ENCODE measurements at places on chromosomes 1 and 21.

DNA sequence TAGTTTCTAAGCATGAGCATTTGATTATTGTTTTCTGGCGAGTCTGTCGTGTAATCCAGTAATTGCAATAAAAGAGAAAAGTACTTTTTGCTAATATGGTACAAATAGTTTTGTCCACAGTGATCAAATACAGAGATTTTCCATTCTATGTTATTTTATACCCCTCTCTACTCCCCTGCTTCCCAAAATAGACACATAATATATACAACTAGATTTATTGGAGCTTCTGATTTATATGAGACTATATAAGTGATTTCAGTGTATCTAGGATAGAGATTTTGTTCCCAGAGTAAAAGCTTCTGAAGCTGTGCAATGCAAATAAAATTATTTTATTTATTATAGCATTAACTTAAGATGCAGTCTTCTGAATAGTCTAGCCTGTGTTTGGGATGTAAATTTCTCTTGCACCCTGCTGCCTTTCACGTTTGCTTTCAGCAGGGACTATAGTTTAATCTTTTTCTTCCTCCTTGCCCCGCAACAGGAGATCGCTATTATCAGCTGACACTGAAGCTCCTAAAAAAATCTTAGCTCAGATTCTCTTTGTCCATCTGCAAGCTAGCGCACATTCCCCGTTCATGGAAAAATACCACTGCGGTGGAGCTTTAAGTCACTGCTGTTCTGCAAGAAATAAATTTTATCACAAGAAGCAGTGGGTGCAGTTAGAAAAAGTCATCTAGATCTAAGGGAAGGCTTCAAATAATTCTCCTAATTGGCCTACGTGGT, 273.3 kb downstream of the DISC1 start:
- no peak for DNase-seq

GRCh38 chr1:94522304-94522703, 19.3 kb downstream of the F3 start:
- no peak for DNase-seq

DNA sequence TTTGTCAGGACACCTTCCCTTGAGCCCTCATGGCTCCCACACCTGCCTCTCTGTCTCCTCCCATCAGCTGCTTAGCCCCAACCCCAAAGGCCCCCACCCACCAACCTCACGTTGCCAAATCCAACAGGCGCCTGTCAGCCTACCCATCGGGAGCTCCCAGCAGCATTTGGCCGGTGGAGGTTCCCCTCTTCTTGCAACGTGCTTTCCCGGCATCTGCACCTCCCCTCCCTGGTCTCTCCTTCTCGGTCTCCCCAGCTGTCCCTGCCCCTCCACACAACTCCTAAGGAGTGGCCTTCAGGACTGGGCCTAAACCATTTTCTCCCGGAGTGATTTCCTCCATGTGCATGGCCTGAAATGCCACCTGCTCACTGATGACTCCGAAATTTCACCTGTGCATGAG, 71.9 kb downstream of the KLHDC7A start:
- no peak for DNase-seq

DNA sequence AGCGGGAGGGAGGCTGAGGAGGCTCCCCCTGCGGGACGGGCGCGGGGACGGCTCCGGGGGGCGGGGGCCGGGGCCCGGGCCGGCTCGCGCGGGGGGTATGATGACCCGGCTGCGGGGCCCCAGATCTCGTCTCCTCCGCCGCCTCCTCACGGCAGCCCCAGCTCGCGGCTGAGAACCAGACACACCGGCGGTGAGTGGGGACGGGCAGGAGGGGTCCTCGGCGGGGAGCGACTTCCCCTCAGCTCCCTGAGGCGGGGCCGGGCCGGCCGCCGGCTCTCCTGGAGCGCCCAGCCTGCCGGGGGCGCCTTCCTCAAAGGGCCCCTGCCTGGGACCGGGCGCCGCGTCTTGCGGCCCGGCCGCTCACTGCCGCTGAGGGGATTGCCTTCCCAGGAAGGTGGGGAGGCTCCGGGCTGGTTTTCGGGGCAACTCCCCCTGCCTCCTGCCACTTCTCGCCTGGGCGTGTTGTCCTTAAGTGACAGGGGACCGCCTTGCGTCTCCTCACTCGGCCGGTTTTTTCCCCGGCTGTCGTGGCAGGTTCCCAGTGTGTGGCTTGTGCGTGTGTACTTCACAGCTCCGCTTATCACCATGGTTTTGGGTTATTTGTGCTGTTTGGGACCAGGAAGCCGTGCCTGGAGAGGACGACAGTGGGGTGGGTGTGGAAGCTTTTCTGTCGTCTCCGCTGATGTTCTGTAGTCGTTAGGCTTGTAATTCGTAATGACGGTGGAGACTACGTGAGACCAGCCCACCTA, 800 bp downstream of the HIPK1 start:
- DNase-seq = peak; percentile 88

- no peak for DNase-seq
These were observed 226.7 kb upstream of the RUNX1 start for GRCh38 chr21:35275776-35276175.

GRCh38 chr1:9073143-9073542, 3.7 kb upstream of the SLC2A5 start:
- no peak for DNase-seq

DNA sequence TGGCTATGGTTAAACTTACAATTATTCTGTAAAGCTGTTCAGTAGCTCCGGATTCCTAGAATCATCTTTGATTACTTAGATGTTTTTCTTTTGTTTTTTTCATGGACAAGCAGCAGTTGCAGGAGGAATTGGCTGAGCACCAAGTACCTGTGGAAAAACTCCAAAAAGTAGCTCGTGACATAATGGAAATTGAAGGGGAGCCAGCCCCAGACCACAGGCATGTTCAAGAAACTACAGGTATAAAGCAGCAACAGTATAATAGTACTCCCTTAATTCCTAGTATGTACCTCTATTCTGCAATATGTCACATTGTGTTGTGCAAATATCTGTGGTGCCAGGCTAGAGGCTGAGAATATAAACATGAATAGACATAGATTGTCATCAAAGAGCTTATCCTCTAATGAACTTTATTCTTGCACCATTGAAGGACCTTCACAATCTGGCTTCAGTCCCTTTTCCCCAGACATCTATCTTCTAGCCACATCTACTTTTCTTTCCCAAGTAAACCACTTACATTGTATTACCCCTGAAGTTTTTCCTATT, 132.3 kb upstream of the BMP8A start:
- DNase-seq = no peak

GRCh38 chr1:181028196-181028595, 5.5 kb upstream of the STX6 start:
- DNase-seq = no peak

DNA sequence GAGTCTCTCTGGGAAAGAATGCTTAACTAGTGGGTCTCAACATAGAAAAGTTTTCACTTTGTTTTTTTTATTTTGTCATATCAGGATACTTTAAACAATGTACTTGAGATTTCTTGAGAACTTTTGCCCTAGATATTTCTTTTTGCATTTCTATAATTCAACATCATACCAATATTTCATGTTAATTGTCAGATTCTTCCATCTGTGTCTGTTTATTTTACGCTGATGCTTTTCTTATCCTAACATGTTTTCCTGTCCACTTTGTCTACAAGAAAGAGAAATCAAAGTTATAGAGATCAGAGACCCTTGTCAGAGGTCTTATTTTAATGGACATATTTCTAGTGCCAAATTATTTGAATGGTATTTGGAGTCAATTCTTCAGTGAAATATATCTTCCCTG, 95.5 kb upstream of the B3GALT2 start:
- DNase-seq = no peak

GRCh38 chr1:224106568-224107281, 7.2 kb upstream of the FBXO28 start:
- peak; percentile 15 for DNase-seq

- DNase-seq = no peak
These were observed 34.5 kb downstream of the CD247 start for GRCh38 chr1:167483790-167484189.

DNA sequence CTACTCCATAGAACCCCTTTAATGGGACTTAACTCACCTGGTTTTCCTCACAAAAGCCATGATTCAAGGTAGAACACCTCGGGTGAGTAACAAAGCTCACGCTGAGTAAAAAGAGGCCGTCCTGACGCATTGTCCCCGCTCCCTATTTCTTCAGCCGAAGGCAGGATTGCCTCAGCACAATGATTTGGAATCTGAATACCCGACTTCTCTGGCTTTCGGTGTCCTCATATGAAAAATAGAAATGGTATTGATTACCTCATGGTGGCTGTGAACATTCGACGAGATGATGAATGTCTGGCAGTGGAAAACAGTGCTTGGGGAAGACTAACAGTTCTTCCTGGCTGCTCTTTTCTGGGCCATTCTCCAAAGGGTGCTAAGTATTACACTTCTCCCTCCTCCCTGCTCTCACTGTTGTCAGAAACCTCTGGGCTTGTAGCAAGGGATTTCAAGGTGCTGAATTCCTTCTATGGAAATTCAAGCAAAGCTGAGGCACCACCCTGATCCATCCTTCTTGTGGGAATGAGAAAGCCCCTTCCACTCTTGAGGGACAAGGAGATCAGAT, 148.3 kb downstream of the C1orf94 start:
- DNase-seq = no peak

GRCh38 chr1:212794561-212795014, 2.9 kb downstream of the TATDN3 start:
- peak; percentile 47 for DNase-seq

GRCh38 chr1:236465959-236466303, 57.9 kb upstream of the LGALS8 start:
- peak; percentile 31 for DNase-seq

DNA sequence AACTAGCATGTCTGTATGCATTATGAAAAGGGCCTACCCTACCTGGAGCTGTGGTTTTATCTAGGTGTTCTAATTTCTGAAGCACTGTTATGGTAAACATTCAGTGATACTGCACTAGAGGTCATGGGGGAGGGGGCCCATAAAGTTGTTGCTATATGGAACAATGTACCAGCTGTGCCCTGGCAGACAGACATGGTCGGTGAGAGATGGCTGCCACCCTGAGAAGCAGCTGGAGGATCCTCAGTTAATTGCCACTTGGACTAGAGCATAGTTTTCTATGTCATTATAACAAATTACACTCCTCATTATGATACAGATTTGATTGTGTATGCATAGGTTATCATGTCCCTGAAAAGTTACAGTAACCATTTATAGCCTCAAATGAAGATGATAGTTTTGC, 45.4 kb downstream of the ILDR2 start:
- DNase-seq = no peak

DNA sequence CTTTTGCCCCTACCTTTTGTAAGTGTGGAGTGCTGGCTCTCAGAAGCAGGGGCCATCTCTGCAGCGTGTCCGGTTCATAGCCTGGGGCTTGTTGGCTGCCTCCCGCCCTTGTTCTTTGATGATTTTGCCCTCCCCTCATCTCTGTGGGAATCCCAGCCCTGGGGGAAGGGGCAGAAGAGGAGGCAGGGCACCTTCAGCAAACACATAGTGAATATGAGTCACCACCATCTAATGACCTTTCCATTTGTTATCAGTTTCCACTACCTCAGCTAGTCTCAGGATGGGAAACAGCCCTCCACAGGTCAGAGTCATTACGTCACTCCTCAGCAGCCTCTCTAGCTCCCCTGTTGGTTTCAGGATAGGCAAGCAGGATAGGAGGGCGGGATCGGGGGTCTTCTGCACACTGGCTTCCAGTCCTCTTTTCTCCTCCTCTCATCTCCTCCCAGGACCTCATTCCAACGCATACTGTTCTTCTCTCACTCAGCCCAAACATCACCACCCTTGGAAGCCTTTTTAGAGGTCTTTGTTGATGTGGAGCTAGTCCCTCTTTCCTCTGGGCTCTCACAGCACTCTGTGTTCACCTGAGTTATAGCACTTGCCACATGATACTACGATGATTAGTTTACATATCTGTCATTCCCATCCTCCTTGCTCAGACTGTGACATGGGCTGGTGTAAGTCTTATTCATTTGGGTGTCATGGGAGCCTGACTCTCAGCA, 15.8 kb downstream of the GADD45A start:
- DNase-seq = no peak

GRCh38 chr1:211715971-211716370, 40.5 kb upstream of the NEK2 start:
- DNase-seq = no peak

- no peak for DNase-seq
These were observed 165.9 kb downstream of the ADGRL4 start for GRCh38 chr1:78840453-78841271.

DNA sequence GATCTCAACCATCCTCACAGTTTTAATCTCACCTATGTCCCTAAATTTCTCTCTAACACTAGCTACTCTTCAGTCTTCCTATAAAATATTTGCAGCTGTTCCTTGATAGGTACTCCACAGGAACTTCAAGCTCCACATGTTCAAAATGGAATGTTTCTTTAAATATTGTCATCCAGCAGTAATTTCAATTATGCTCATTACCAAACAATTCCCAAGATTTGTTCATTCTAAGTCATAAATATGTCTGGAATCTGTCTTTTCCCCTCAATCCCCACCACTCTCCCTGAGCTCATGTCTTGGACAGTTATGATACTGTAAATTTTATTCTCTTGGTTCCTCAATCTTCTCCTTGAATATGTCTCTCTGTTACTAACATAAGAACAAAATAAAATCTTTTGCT, 214.4 kb downstream of the NRIP1 start:
- DNase-seq = no peak

DNA sequence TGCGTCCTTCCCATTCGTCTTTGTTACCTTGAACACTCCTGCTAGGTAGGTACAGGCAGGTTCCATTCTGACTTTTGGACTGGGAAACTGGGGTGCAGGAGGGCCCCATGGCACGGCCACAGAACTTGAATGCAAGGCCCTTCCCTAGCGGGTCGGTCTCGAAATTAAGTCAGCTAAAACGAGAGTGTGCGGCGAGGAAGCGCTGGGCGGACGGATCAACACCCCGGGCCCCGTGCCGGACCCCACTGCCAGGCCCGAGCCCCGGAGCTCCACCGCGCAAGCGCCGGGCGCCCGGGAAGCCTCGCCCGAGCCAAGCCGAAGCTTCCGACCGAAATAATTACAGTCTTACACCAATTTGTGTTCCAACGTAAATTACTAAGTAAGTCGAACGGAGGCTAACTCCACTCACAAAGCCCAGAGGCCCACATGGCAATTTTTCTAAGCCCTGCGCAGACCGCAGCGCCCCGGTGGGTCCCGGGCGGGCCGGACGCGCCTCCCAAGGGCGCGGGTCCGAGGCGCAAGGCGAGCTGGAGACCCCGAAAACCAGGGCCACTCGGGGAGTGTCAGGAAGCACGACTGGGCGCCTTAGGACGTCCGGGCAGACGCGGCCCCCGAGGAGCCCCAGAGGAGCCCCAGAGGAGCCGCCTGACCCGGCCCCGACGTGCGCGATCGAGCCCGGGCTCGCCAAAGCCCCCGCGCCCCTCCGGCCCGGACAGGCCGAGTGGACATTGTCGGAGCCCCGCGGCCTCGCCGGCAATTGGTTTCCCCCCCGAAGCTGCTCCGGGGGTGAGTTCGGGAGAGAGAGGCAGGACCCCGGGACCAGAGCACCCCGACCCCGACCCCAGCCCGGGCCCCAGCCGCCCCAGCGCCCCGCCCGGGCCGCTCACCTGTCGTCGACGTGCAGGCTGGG, 624 bp downstream of the RIPK4 start:
- DNase-seq = no peak

GRCh38 chr1:240691501-240691900, 79.5 kb upstream of the GREM2 start:
- no peak for DNase-seq

- DNase-seq = no peak
These were observed 35.9 kb downstream of the KCNA2 start for GRCh38 chr1:110570307-110570706.

All from CD4-positive, alpha-beta T cell treated with Interleukin-4 for 1 hour (primary cell).